ENCODE measurements at places on chromosomes 1 and 21.

DNA sequence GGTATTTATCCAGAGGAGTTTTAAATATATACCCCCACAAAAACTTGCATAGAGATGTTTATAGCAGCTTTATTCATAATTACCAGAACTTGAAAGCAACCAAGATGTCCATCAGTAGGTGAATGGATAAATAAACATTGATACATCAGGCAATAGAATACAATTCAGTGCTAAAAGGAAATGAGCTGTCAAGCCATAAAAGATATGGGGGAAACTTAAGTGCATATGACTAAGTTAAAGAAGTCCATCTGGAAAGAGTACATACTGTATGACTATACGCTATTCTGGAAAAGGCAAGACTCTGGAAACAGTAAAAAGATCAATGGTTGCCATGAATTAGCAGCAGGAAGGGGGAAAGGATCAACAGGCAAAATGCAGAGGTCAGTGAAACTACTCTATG lies 366.7 kb downstream of the HHIPL2 start:
- DNase-seq, result no peak

DNA sequence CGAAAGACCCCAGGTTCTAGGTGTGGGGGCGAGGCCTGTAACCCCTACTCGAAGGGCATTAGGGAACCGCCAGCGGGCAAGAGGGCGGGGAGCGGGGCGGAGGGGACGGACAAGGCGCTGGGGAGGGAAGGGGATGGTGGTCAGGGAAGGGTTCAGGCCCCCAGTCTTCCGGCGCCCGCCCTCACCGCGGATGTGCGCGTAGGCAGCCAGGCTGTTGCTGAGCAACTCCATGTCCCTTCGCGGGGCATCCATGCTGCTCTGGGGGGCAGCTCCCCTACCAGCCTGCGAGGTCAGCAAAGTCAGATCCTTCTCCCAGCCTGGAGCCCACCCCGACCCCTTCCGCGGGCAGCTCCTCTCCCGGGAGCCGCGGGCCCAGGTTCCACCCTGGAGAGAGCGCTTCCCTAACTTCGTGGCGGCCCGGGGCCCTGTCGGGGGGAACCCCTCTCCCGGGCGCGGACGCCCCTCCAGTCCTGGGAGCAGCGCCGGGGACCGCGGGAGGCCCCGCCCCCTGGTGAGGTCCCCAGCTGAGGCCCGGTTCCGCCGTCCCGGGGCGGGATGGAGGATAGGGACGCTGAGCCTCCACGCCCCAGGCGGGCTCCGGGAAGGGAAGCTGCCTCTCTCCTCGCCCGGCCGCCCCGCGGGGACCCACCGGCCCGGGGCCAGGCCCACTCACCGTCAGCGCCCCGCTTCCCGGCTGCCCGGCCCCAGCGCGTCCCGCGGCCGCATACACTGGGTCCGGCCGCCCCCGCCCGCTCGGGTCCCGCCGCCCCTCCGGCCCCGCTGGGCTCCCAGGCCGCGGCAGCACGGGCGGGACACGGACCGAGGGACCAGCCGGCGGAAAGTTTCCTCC lies 434 bp downstream of the EVA1B start:
- DNase-seq, result no peak

DNA sequence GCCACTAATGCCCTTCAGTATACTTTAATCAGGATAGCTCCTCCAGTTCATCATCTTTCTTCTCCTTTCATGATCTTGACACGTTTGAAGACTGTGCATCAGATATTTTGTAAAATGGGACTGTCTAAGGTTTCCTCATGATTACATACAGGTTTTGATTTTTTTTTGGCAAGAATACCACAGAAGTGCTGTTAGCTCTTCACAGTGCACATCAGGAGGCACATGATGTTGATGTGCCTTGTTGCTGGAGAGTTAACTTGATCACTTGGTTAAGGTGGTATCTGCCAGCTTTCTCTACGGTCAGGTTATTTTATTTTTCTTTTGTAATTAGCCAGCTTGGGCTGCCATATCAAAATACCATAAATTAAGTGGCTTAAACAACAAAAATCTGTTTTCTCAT lies 128.6 kb upstream of the IVNS1ABP start:
- no peak for DNase-seq

GRCh38 chr1:206709772-206710459 lies 25.2 kb downstream of the MAPKAPK2 start:
- no peak for DNase-seq

GRCh38 chr1:9490605-9491339 lies 48.5 kb upstream of the SLC25A33 start:
- DNase-seq, result peak; percentile 84
